NCI-H1436 treated with DMSO at 0.1 percent for 48 hours (cell line): ENCODE measurements at places on chromosomes 13 and 19.

DNA sequence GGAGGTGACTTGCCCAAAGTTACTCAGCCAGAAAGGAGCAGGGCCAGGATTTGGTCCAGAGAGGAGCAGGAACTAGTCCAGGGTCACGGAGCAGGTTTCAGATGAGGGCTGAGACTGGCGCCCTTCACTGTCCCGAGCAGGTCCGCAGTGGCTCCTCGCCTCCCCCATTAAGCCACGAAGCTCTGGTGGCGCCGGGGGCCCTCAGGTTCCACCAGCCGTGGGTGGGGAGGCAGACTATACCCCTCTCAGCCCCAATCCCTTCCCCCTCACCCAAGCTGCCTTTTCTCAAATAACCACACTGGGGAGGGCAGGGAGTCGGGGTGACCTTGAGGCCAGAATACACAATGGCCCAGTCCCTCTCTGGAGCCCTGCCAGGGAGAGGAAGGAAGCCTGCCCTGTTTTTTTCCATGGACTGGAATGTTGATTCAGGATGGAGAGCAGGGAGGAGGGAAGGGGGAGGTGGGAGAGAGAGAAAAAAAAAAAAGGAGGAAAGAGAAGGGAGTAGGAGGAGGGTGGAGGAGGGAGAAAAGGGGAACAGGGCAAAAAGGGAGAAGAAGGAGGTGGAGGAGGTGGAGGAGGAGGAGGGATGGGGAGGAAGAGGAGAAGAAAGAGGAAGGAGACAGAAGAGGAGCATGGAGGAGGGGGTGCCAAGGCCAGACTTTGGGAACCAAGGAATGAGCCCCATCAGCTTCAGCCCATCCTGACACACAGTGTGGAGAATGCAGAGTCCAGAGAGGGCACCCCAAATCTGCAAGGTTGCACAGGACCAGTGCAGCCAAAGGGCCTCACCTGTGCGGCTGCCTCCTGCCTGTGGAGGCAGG is 19.7 kb downstream of the CEACAM16 start:
- no peak for DNase-seq

DNA sequence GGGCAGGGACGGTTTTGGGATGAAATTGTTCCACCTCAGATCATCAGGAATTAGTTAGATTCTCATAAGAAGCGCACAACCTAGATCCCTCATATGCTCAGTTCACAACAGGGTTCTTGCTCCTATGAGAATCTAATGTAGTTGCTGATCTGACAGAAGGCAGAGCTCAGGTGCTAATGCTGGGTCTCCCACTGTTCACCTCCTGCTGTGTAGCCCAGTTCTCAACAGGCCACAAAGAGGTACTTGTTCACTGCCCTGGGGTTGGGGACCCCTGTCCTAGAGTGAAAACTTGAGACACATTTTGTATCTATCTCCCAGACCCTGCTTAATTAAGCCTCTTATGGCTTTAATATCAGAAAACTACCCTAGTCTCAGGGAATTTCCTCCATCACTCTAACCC is 966.0 kb downstream of the PCDH17 start:
- no peak for DNase-seq

- DNase-seq, result no peak
Measured at GRCh38 chr19:12864721-12865715, 16.2 kb downstream of the DNASE2 start.

GRCh38 chr13:84430015-84430414 is 547.7 kb upstream of the SLITRK1 start:
- DNase-seq, result no peak

GRCh38 chr19:58098682-58098998 is 609 bp upstream of the ZSCAN18 start:
- no peak for DNase-seq
